ENCODE measurements at places on chromosomes 16 and 17.
A peak's percentile ranks its signal among the peaks of the same experiment; 100 is the strongest.

DNA sequence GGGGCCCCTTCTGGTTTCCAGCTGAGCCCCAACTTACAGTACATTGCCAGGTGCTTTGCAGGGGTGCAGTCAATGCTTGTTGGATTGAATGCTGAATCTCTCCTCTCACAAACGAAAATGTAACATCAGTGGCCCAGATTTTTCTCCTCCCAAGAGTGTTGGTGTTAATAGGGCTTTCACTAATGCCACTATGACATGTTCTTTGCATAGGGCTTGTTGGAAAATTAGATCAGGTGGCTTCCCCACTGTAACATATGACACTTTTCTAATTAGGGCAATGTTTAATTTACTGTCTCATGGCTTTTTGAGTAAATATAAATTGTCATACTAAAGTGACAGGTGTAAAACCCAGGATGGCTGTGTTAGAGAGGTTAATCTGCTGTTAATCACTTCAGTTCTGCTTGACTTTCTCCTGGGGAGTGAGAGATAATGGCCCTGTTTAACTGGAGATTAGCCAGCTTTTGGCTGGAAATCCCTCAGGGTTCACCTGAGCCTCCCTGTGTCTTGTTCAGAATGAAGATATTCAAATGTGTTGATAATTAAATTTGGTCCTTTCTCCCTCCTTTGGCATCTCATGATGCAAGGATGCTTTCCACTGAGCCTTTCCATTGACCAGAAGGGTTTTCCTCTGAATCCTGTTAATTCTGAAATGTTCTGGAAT is 502.3 kb downstream of the RBFOX1 start:
- DNase-seq = no peak

DNA sequence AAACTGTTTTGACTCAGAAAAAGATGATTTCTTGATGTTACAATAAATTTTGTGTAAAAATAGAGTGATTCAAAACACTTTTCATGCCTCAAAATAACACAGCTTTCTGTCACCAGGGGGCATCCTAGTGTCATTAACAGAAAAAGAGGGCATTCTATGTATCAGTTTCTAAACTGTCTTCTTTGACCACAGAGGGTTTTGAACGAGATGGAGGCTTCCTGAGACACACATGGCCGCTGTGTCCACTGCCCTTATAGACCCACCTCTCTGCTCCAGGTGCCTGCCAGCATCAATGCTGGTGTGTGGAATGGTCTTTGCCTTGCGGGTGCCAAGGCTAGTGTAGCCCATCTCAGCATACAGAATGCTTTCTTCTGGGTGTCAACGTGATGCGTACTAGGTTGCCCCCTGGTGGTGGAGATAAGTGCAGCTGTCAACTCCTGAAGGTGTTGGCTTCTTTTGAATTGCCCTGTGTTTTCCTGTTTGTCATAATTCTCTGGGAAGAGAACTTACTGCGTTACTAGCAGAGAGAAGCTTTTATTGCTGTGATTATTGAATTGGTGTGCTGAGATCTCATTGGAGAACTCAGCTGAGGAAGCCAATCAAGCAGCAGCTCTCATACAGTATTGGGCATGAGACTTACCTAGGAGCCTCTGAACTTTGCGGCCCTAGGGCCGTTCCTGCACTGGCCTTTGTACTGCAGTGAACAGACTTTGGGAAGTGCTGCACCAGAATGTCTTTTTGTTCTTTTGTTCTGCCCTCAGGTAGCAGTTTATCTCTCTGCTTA is 38.6 kb downstream of the USP10 start:
- DNase-seq = peak; percentile 81

DNA sequence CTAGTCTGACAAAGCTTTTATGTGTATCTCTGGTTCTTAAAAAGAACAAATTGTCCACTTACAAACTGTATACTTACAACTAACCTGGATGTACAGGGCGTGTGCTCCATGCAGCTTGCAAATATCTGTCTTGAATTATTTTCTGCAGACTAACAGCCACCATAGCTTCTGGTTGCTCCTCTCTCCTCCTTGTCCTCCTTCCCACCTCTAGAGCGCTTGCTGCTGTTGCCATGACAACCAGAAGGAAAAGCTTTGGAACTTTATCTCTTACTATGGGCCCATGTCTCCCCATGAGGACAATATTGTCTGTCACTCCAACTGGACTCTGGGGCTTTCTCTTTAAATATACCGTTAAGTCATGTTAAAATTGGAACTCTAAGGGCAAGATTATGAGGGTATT is 71.5 kb upstream of the DHX40 start:
- DNase-seq = no peak

DNA sequence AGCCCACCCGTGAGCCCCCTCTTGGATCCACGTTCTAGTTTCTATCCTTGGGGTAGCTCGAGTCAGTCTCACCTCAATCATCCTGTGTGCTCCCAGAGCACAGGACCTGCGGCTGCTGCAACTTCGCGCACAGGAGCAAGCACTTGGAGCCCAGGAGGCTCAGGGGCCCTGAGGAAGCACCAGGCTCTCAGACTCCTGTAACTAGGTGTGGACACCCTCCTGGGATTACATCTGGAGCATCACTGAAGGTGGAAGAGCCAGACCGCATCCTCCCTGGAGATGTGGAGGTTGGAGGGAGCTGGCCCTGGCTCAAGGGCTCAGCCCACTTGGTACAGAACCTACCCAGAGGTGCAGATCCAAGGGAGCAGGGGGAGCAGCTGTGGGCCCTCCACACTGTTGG is 2.7 kb downstream of the HBQ1 start:
- DNase-seq = no peak
